ENCODE measurements at places on chromosomes 1 and 21.

DNA sequence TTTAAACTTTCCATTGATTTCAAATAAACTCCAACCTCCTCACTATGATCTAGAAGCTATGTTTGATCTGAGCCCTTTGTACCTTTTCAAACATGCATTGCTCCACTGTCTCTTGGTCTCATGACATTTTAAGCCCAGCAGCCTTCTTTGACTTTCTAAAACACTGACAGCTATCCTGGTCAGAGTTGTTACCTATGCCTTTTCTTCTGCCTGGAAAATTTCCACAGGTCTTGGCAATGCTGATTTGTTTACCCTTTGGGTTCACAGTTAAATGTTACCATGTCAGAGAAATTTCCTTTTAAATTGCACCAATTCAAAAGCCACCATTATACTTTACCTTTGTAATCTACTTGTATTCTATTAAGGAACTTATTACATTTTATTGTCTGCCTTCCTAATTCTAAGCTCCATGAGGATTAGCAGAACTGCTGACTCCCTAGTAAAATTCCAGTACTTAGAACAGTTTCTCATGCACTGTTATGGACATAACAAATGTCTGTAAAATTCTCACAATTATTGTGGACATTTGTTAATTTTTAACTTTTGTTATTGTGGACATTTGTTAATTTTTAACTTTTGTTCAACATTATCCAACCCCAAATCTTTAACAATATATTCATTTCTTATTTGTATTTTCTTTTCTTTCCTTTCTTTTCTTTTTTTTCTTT, 1064.4 kb downstream of the NCAM2 start:
- no peak for DNase-seq

- peak; percentile 64 for DNase-seq
Measured at GRCh38 chr21:34807146-34807880, 138.5 kb downstream of the CLIC6 start.

GRCh38 chr1:154765970-154766369, 104.1 kb downstream of the KCNN3 start:
- DNase-seq = no peak

DNA sequence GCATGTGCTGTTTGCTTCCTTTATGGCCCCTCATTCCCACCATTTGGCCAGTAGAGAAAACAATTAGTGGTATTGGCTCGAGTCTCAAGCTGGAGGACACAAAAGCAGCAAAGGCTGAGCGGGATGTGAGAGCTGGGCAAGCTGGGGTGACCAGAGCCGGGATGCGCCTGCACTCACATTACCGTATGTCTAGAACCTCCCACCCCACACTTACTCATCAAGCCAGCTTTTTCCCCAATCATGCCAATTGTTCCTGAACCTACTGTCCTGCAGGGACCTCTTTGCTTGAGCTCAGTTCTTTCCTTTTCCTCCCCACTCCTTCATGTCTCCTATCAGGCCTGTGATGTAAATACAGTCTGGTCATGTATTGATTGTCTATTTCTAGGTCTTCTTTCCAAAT, 45.9 kb downstream of the KIRREL1 start:
- DNase-seq = no peak

GRCh38 chr1:198575292-198575691, 34.8 kb upstream of the ATP6V1G3 start:
- no peak for DNase-seq

- no peak for DNase-seq
Measured at GRCh38 chr1:42736152-42736551, 3.9 kb downstream of the CLDN19 start.

DNA sequence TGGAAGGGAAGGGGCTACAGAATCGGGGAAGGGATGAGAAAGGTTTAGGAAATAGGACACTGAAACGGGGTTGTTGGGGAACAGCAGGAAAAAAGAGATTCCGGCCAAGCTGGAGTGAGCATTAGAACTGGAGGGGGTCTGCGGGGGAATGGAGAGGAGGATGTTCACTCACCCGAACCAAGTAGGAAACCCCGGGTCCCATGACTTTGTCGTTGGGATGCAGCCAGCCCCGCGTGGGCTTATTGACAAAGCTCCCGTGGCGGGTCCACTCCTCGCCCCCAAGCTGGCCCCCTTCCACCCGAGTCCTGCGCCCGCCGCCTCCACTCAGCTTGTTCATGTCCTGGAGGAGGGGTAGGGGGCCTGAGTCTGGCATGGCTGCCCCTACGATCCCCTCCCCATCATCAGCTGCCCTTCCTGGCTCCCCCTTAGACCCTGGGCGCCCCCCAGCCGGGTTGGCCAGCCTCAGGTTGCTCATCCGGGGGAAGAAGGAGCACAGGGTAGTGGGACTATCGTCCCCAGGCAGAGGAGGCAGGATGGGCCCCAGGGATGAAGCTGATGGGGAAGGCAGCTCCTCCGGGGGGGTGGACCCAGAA, 591 bp downstream of the SHC1 start:
- DNase-seq = no peak

DNA sequence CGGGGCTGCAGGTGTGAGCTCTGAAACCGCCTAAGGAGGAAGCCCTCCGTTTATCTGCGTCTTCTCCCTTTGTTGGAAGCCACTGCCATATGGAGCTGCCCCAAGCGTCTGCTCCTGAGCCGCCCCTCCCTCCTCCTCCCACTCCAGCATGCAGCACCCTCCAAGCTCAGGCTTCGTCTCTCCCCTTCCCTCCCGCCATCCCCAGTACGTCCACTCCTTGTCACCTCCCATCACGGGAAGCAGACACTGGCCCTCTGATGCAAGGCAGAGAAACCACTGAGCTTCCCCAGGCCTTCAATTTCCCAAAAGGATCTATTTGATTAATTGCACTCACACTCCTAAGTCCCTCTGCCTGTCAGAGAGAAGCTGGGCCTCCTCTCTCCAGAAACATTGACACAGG, 52.5 kb downstream of the NFASC start:
- DNase-seq = no peak

DNA sequence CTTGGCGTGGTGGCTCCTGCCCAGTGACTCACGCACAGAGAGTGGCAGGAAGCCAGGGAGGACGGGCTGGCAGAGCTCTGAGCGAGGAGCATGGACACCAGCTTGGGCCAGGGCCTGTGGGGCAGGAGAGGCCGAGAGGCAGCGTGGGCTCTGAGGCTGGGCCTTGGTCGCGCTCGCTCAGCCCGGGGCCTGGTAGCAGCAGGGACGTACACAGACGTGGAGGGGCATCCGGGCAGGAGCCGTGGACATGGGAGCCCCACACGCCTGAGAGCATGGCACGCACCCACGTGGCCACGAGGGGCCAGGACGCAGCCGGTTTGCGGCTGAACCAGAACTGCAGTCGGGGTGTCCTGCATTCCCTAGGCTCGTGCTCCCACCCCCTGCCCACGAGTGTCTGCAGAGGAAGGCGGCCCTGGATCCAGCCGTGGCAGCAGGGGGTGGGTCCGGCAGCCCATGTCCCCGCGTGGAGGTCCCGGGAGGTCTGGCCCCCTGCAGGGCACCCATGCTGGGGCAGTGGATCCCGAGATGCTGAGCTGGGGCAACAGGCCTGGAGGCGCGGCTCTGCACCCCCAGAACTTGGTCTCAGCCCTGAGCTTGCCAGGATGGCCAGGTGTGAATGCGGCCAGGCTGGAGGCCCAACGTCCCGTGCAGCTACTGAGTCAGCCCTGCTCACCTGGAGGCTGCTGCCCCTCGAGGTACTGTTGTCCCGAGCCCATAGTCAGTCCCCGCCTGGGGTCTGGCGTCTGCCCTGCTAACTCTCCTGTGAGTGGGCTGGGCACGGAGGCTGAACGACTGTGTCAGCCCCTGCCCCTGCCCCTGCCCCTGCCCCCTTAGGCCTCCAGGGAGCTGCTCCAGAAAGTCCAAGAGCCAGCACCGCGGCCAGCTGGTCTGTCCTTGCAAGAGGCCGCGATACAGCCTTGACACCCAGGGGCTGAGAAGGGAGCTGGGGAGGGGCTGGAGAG, 61.6 kb downstream of the SLX9 start:
- DNase-seq = no peak

DNA sequence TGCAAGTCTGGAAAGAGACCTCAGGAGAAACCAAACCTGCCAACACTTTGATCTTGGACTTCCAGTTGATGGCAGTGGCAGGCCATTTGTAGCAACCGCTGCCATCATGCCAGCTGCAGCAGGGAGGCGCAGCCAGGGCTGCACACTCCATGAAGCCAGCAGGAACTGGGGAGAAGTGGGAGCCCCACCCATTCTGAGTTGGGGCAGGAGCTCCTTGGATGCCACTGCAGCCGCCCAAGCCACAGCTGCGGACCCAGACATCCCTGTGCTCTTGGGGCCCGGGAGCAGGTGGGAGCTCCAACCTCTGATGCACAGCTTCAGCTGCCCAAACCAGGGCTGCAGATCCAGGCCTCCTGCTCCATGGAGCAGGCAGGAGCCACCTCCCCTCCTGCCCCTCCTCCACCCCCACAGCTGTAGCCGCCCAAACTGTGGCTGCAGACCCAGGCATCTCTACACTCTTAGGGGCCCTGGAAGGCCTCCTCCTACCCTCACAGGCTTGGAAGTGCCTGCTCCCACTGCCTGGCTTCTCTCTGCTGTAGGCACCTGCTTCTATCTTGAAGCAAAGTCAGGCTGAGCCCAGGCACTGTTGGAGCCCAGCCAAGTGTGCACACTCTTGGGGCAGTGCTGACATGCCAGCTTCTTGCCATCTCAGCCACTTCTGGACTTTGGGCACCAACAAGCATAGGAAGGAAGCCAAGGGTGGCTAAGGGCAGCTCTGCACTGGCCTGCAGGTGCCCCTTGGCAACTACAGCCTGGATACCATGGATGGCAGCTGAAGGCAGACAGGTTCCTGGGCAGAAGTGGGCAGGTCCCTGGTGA, 20.0 kb upstream of the DISP1 start:
- DNase-seq = no peak

DNA sequence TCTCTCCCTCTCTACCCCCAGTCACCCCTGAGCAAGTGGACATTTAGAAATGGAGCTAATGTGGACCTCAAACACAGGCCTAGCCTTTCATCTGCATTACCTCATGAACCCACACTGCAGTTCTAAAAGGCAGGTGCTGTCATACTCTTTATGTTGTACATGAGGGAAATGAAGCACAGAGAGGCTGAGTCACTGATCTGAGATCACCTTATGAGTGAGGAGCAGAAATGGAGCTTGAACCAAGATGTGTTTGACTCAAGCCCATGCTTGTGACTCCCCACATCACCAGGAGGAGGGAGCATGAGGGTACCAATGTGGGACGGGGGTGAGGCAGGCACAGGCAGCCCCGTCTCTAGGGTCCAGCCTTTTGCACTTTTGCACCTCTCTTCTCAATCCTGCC, 702.8 kb downstream of the PTPRU start:
- DNase-seq = no peak

- no peak for DNase-seq
Measured at GRCh38 chr1:181392613-181393220, 90.6 kb upstream of the CACNA1E start.

Measured in stimulated activated CD4-positive, alpha-beta T cell treated with anti-CD3 and anti-CD28 coated beads, Interleukin-2, amount 100 ng/mL, for 24 hours (primary cell).